ENCODE measurements at places on chromosomes 11 and 22.

DNA sequence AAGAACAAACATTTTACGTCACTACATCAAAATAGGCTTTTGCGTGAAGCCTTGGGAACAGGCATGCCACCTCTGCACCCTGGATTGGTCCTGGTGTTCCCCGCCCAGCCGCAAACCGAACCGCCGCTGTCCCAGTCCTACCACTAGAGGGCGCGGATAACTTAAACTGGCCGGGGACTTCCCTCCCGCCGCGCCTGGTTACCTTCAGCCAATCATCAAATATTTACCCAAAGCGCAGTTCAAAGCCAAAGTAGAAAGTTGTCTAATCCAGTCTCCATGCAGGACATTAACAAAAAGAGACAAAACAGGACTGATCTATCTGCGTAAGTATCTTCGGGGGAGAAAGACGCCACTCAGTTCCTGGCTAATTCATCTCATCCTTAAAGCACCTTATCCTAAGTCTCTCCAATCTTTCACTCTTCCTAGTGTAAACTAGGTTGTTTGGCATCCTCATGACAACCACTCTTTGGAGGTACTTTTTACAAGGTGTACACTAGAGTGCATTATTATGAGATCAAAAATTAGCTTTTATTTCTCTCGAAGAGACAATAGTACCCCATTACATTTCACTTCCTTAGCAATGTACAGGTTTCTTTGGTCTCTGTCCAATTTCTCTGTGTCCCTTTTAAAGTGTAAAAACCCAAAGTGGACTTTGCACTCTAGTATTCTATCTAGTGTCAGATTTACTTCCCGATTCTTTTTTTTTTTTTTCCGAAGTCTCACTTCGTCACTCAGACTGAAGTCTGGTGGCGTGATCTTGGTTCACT lies 3.9 kb upstream of the CRY2 start:
- DNase-seq: peak; percentile 73

GRCh38 chr11:27187075-27187847 lies 146.6 kb downstream of the BBOX1 start:
- DNase-seq: no peak

DNA sequence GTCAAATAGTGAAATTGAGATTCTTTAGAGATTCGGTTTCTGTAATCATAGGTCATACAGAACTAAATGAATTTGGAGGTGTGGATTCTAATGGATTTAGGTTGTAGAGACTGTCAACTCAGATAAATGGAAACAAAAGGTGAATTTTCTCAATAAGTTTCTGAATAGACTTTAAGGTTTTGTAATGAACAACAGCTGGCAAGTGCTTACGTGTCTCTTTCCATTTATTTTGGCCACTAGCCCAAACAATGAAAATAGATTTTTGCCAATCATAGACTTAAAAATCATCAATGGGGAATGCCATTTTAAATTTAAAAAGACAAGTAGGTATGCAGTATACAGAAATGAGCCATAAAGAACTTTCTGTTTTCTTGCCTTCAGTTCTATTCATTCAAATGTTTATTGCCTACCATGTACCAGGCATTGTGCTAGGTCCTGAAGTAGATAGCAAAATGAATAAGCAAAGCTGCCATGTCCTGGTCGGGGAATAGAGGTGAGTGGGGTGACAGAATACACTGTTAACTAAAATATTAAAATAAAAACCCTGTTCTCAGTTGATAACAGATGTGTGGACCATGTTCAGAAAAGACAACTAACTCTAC lies 16.9 kb upstream of the TMEM135 start:
- no peak for DNase-seq

- DNase-seq: no peak
These were observed 448.0 kb downstream of the LUZP2 start for GRCh38 chr11:24944891-24945290.

DNA sequence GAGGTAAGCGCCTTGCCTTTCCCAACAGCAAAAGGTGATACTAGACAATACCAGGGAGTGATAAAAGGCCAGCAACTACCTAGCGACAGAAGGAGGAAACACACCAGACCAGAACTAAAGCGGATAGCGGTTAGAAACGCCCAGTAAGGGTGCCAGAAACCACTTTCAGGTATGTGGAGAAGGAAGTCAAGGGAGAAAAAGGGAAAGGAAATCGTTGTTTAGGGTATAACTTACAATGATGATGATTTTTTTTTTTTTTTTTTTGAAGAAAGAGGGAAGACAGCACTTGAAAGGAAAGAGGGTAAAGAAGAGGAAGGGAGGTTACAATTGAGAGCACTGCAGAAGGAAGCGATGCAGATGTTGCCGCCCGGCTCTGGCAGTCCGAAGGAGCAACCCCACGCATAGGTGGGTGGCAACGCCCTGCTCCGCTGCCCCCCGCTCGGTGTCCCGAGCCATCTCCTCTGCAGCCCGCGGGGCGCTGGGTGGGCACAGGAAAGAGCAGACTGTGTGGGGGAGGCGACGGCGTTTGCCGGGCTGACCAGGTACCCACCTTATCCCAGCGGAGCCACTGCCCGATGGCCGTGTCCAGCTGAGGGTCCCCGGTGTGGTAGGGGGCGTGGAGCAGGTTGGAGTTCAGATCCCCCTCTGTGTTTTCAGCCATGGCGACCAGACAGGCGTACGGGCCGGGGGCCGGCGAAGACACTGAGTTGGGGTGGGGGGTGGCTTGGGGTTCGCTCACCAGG lies 561 bp downstream of the PGM2L1 start:
- peak; percentile 2 for DNase-seq

GRCh38 chr22:17570851-17571631 lies 7.7 kb downstream of the SLC25A18 start:
- no peak for DNase-seq

GRCh38 chr11:11501546-11502262 lies 120.1 kb downstream of the GALNT18 start:
- no peak for DNase-seq

DNA sequence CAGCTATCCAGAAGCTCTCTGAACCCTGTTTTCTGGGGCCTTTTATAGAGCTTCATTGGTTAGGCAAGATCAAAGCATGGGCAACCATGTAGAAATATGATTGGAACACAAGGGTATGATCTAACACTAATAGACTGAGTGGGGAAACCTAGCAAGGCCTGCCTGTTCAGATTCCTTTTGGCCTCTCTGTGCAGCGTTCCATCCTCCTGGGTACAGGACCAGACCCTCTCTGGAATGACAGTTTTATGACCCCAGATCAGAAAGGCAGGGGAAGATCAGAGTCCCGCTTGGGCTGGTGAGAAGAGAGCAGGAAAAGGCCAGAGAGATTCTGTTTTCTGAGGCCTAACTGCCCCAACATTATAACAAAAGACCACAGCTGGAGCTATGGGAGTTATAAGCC lies 36.7 kb upstream of the VWA5A start:
- no peak for DNase-seq

- DNase-seq: no peak
These were observed 10.8 kb downstream of the L3MBTL2 start for GRCh38 chr22:41215926-41216325.

DNA sequence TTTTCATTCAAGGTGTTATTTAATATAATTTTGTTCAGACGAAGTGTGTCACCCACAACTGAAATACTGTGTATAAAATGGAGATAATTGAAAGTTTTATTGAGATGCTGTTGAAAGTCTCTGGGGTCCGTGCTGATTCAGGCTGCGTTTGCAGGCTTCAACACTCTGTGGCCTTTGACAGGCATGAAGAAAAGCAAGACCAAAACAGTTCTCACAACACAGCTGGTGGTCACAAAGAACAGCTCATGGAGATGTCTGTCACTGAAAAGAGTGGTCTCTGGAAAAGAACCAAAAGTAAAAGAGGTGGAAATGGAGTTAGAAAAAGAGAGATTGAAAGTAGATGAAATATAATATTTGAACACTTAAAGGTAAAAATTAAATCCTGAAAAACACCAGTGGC lies 9.8 kb upstream of the MPPED2 start:
- DNase-seq: no peak

DNA sequence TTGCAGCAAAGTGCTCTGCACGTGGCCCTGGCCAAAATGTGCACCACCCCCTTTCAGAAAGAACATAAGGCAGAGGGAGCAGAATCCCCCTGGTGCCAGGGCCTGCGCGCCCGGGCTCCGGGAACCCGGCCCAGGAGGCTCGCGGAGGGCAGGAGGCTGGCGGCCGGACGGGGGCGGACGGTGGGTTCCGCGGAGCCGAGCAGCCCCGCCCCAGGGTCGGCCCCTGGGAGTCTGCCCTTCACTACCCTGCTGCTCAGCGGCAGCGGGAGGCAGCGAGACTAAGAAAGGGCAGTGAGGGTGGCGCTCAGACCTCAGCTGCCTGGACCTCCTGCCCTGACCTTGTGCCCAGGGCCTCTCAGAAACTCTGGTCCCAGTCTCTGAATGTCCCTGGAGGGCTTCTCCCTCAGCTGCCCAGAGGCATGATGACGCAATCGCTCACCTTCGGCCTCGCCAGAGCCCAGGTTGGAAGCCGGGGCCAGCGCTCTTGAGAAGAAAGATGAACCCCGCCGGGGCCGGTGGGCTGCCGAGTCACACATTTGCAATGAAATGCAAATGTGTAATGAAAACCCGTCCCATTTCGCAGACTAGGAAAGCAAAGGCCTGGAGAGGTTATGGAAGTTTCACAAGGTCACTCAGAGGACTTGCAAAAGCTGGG lies 1.1 kb upstream of the CLMP start:
- no peak for DNase-seq

- DNase-seq: no peak
These were observed 890 bp upstream of the ARFGAP3 start for GRCh38 chr22:42857845-42858481.

DNA sequence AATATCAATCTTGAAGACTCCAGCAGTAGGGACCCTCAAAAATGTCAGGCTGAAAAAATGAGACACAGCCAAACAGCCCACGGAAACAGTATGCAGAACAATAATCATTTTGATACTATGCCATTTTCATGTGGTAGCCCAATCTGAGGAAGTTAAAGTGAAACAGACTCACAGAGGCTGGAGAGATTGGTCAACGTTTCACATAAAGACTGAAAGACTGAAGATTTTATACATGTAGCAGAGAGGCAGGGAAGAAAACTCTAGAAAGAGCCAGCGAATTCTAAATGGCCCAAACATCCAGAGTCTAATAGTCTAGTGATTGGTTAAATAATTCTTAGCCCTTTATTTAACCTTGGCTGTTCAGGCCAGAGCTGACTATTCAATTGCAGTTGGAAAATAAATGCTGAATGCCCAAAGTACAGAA lies 49.4 kb downstream of the MAML2 start:
- DNase-seq: no peak

DNA sequence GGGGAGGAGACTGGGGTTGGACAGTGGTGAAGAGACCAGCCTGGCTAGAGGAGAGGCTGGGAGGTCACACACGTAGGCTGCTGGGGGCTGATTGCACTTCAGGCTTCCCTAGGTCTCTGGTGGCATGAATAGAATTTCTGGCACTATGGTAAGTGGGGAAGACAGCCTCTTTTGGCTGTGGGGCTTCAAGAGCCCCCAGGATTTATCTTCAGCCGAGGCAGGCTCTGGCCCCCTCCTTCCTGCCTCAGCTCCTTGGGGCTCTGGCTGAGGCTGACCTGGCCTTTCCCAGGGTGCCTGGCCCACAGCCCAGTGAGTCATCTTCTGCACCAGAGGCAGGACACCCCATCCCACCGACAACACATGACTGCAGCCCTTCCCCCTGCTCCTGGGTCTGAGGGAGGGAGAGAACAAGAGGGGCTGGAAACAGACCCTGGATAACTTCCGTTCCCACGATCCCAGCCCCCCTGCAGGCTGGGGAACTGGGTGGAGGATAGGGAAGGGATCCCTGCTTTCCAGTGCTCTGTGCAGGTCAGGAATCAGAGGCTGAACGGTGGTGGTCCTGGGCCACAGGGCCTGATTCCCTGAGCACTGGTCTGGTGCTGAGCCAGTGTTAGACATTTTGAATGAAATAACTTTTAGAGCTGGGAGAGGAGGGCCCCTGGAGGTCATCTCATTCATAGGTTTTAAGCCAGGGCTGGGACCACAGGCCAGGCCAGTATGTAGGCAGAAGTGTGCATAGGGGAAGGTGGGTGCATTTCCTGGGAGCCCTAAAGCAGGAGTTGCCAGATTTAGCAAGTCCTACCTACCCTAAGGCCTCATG lies 26.5 kb downstream of the ARHGEF17 start:
- DNase-seq: no peak

- DNase-seq: no peak
These were observed 121.5 kb downstream of the KCNQ1OT1 start for GRCh38 chr11:2577991-2578928.

DNA sequence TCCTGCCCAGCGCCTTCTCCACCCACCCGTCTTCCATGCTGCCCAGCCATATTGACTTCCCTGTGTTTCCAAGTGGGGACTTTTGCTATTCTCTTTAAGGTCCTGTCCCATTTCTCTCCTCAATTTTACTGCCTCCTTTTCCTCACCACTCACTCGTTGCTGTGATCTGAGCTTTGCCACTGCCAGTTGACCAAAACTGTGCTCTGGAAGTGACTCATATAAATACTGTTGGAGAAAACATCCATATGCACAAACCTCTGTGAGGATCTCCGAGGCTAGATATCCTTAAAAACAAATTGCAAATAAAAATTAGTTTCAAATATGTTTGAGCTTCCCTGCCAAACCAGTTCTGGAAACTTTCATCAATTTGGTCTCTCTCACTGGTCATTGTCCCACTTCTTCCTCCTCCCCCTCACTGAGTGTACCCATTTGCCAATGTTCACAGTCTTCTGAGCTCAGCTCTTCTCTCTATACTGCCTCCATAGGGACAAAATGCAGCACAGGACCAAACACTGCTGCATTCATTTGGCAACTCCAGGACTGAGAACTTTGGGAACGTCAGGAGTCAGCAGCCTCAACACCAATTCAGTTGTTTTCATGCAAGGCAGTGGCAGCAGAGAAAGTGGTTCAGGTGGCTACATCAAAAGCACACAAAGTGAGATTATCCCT lies 34.0 kb upstream of the MMP13 start:
- DNase-seq: no peak

DNA sequence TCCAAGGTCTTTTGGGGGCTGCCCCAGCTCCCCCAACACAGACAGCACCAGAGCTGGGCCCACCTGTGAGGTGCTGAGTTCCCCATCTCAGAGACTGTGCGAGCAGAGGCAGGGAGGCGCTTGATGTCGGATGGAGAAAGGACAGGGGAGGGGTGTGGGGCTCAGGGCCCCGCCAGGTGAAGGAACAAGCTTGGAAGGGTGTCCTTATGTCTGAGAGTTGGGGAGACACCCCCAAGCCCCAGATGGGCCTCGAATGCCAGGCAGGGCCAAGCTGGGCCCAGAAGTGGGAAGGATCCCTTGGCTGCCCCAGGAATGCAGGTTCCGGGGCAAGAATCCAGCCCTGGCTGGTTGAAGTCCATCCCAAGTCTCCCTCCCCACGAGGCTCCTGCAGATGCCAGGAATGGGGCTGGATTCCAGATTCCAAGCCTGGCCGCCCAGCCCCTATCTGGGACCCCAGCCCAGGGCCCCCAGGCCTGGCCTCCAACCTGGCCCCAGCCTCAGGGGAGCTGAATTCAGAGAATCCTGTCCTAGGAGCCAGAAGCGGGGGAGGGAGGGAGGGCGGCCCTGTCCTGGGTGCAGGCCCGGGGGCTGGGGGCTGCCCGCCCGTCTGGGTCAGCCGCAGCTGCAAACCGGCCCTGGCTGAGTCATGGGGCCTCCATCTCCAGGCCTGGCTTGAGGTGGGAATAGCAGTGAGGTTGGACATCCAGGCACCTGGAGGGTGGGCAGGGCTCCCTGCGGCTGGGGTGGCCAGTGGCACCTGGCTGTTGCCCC lies 50.9 kb downstream of the CDKN1C start:
- DNase-seq: no peak

GRCh38 chr11:114346709-114347141 lies 50.5 kb downstream of the NNMT start:
- no peak for DNase-seq

GRCh38 chr22:35638001-35638400 lies 10.2 kb upstream of the APOL6 start:
- DNase-seq: no peak

- no peak for DNase-seq
These were observed 33.5 kb upstream of the FCHSD2 start for GRCh38 chr11:73175551-73176144.

GRCh38 chr11:41533761-41534160 lies 74.3 kb upstream of the LRRC4C start:
- no peak for DNase-seq
